ENCODE measurements at places on chromosomes 1 and 21.
A peak's percentile ranks its signal among the peaks of the same experiment; 100 is the strongest.

GRCh38 chr1:96340686-96341085 is 380.9 kb upstream of the PTBP2 start:
- DNase-seq: no peak

DNA sequence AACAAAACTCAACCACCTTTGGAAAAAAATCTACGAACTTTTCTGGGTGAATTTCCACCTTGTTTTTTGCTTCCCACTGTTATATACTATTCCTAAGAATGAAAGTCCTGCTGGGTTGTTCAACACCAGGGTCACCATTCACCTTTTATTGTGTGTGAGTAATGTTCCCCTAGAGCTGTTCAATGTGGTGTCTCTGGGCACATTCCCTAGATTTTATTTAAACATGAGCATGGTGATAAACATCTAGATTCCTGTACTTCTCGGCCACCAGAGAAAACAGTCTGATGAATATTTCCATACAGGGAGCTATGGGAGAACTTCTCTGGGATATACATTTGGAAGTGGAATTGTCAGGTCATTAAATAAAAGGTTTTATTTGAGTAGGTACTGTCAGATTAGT is 13.0 kb downstream of the FMN2 start:
- no peak for DNase-seq

DNA sequence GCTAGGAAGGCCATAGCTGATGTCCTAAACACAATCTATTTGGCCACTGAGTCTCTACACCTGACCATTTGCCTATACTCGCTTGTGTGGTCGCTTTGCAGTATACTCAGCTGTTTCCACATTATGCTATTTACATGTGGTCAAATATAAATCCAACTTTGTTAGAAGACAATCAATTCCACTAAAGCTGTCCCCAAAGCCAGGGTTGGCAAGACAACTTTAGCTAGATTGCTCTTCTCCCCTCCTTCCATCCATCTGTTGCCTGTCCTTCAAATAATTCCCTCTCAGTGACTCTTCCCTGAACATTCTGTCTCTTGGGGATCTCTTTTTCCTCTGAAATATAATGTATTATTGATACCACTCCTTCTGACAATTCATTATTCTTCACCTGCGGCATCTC is 30.1 kb downstream of the AVPR1B start:
- no peak for DNase-seq

DNA sequence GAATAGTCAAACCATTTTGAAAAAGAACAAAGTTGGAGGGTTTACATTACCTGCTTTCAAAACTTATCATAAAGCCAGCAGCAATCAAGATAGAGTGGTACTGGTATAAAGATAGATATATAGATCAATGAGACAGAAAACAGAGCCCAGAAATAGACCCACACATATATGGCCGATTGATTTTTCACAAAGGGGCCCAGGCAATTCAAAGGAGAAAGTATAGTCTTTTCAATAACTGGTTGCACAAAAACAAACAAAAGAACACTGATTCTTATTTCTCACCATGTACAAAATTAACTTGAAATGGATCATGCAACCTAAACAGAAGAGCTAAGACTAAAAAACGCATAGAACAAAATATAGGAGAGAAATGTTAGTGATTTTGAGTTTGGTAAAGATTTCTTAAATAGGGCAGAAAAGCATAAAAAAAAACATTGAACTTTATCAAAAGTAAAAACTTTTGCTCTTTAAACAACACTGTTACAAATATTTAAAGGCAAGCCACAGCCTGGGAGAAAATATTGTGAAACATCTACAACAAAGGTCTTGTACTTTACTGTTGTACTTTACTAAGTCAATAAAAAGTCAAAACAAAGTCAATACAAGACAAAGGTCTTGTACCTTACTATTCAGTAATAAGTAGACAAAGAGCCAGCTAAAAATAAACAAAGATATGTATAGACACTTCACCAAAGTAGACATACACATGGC is 50.2 kb downstream of the ST3GAL3 start:
- peak; percentile 32 for DNase-seq

- no peak for DNase-seq
These were observed 26.6 kb upstream of the MPZL1 start for GRCh38 chr1:167695147-167695546.

DNA sequence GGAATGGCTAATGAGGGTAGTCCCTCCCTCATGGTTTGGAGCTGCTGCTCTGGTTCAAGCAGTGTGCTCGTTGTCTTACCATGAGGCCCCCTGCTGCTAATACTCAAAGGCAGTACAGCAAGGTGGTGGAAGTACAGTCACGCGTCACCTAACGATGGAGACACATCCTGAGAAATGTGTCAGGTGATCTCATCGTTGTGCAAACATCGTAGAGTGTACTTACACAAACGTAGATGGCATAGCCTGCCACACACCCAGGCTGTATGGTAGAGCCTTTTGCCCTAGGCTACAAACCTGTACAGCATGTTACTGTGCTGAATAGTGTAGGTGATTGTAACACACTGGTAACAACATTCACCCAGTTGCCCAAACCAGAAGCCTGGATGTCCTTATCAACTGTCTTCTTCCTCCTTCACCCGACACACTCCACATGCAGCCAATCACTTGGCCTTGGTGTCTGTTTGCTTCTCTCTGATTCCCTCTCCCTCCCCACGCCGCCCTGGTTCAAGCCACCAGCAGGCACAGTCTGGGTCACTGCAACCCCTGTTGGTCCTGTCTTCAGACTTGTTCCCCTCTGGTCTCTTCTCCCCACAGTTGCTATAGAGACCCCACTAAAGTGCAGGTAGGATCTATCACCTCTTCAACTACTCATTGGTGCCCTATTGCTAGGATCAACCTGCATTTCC is 6.0 kb upstream of the KCNA2 start:
- no peak for DNase-seq

DNA sequence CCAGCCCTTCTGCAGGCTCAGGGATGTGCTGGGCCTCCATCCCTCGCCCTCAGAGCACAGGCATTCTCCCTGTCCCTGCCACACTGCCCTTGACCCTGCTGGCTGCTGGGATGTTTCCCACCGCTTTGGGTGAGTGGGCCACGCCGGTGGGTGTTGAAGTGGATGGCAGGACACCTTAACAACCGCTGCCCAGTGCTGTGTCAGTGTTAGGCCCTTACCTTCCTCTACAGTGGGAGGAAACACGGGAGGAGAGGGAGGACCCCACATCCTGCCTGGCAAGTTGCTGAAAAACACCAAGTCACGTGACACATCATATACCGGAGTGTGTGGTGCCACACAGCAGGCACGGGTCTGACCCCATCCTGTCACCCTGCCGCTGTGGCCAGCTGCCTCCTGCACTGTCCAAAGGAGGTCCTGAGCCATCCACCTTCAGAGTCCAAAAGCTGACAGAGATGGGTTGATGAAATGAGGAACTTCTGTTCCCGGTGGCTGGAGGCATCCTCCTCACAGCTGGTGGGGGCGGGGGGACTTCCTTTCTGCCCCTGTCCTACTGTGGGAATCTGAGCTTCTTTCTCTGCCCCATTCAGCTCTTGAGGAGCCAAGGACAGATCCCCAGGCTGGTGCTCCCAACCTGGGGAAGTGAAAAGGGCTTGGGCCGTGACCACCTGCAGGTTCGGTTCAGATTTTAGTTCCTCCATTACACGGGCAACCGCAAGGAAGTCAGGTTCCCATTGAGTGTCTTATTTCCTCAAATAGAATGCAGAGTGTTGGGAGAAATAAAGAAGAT is 3.2 kb upstream of the THEMIS2 start:
- DNase-seq: no peak

DNA sequence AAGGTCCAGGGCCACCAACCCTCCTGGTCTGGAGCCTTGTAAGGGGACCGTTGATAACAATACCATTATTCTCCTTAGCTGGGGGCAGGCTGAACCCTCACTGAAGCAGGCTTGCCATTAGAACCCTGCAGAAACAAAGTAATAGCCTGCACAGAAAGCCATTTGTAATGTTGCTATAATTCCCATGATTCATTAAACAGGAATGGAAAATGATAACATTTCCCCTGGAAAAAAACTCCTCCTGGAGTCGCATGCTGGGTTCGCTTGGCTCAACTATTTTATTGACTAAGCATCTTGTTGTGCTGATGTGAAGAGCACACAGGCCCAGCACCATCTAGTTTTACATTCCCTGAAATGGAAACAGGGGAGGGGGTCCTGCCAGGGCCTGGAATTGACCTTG is 155.6 kb upstream of the CSF3R start:
- no peak for DNase-seq

- no peak for DNase-seq
These were observed 5.7 kb upstream of the OR14A16 start for GRCh38 chr1:247829656-247830055.

DNA sequence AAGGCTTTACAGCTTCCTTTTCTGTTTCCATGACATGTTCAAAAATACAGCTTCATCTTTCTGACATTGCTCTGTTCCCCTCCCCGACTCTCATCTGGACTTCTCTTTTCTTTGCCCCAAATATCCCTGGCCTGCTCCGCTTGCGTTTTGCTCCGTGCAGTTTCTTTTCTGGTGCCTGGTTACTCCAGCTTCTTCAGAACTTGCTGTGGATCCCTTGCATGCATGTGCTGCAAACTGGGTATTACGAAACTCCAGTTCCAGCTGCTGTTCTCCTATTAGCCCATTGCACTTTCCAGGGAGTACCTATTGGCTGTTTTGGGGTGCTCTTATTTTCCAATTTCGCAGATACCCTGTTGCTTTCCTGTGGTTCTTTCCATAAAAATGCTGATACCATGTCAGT is 9.9 kb upstream of the NDC1 start:
- no peak for DNase-seq

GRCh38 chr1:186143481-186143880 is 231.6 kb downstream of the TPR start:
- no peak for DNase-seq

GRCh38 chr1:63024132-63024531 is 240.2 kb downstream of the ATG4C start:
- DNase-seq: no peak

GRCh38 chr1:9180111-9180819 is 51.4 kb upstream of the GPR157 start:
- DNase-seq: no peak

DNA sequence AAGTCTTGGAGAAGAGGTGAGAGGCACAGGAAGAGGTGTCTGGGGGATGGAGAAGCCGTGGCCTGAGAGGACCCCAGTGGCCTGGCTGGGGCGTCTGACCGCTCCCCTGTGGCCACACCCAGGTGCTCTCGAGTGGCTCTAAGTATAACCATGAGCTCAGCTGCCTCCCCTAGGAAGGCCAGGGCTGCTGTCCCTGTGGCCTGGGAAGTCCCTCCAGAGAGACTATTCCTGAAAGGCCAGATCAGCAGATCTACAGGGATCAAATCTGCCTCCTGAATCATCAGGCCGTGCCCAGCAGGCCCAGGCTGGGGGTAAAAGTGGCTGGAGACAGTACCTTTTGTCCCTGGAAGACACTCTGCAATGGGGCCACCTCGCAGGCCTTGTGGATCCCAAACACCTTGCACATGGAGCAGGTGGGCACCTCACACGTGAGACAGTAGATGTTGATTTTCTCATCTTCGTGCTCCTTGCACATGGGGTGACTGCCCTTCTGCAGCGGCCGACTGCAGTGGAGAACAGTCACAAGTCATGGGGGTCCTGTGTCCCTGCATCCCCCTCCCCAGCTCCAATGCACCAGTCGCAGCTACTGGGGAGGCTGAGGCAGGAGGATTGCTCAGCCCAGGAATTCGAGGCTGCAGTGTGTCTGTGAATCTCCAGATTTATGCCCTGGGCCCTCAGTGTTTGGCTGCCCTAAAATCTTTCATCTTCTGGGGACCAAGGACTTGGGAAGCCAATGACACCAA is 6.4 kb downstream of the TRIM63 start:
- DNase-seq: no peak

GRCh38 chr1:16458831-16459230 is 18.3 kb downstream of the NECAP2 start:
- DNase-seq: no peak

DNA sequence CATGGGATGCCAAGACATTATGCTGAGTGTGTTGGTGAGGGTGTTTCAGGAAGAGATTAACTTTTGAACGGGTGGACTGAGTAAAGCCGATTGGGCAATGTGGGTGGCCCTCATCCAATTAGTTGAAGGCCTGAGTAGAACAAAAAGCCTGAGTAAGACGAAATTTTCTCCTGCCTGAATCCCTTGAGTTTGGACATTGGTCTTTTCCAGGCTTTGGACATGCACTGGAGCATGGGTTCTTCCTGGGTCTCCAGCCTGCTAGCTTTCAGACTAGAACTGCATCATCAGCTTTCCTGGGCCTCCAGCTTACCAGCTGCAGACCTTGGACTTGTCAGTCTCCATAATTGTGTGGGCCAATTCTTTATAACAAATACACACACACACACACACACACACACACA is 63.6 kb downstream of the NIBAN1 start:
- DNase-seq: no peak

- no peak for DNase-seq
These were observed 18.4 kb upstream of the EVI5 start for GRCh38 chr1:92803140-92803887.

- DNase-seq: no peak
These were observed 36.1 kb downstream of the SLC45A1 start for GRCh38 chr1:8354038-8354437.

DNA sequence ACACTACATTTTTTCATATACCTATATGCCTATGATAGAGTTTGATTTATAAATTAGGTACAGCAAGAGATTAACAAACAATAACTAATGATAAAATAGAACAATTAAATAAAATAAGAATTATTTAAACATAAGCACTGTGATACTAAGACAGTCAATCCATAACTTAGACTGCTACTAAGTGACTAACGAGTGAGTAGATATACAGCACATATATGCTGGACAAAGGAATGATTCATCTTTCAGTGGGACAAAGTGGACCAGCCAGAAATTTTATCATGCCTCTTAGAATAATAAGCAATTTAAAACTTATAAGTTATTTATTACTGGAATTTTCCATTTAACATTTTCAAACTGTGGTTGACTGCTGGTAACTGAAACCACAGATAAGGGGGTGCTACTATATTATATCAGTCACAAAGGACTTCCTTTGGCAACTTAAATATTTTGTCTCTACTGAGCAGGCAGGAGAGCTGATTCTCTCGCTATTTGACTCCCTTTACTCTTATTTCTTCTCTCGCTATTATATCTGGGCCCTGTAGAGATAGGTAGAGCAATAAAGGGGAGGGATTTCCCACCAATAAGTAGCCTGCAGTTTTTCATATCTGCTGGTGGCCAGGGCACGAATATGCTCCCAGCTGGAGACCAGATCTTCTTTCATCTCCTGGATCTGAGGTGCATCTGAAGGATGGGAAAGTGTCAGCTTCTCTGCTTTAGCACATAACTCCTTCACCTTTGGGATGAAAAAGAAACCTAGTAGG is 10.8 kb downstream of the SPTA1 start:
- no peak for DNase-seq

Measured in urinary bladder (tissue), 4 donors.